Fibroblast of skin of left quadriceps (primary cell): ENCODE measurements at places on chromosomes 2 and 18.
A peak's percentile ranks its signal among the peaks of the same experiment; 100 is the strongest.

DNA sequence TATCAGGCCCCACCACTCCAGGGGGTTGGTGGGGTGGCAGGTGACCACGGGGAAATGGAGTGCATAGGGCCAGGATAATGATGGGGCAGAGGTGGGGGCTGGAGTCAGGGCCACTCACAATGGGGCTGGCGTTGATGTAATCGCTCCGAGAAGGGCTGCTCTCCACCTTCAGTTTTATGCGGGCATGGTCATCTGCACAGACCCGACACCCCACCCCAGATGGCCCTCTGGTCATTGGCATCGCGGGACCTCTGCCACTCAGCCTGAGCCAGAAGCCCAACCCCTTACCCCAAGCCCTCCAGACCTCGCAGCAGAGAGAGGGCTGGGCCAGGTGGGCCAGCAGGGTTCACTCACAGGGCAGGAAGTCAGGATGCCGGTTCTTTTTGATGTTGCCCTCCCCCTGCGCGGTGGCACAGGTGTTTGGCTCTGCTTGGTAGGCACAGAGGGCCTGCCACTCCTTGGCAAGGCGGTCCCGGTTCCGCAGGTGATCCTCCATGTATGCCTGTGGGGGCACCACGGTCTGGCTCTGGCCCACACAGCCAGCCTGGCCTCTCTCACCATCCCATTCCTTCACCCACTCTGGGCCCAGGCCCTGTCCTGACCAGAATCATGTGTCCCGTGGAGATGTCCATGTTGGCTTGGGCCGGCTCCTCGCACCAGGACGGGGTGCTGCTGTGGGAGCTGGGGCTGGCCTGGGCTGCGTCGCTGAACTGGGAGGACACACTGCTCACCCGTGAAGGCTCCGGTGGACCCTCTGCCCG, 12.4 kb downstream of the PTPRN start:
- DNase-seq, result no peak

DNA sequence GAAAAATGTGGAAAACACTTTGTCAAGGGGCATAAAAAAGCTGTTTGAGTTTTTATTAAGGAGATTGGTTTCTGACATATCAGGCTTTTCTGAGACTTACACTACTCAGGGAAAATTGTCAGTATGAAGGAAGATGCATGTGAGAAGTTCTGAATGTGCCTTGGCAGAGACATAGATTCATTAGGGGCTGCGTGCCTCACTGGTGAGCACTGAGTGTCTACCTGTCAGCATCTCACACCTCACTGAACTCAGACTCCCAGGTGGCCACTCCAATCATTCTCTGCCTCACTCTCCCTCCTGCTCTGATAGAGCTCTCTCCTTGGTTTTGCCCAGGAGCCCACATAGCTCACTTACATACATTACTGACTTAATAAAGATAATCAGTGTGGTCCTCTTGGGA, 372.6 kb downstream of the LRRTM4 start:
- no peak for DNase-seq

GRCh38 chr2:15971351-15971750, 31.0 kb downstream of the MYCN start:
- no peak for DNase-seq

DNA sequence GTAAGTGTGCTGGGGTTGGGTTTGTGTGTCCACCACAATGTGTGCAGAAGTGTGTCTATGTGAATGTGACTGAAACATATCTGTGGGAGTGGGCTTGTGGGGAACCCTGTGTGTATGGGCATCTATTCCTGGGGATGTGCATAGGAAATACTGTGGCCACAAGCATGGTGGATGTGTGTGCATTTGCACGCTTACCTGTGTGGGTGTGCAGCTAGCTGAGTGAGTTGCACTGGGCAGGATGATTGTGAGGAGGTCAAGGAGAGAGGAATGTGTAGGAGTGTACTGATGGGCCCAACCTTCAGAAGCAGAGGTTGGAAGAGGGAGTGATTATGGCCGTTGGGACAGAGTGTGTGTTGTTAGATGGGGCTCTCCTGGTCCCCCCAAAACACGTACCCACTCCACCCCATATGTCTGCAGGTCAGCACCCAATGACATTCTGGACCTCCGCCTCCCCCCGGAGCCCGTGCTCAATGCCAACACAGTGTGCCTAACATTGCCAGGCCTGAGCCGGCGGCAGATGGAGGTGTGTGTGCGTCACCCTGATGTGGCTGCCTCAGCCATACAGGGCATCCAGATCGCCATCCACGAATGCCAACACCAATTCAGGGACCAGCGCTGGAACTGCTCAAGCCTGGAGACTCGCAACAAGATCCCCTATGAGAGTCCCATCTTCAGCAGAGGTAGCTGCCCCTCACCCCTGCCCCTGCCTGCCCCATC, 1.2 kb downstream of the WNT10A start:
- no peak for DNase-seq

- no peak for DNase-seq
These were observed 349.2 kb downstream of the INSIG2 start for GRCh38 chr2:118437501-118437900.

DNA sequence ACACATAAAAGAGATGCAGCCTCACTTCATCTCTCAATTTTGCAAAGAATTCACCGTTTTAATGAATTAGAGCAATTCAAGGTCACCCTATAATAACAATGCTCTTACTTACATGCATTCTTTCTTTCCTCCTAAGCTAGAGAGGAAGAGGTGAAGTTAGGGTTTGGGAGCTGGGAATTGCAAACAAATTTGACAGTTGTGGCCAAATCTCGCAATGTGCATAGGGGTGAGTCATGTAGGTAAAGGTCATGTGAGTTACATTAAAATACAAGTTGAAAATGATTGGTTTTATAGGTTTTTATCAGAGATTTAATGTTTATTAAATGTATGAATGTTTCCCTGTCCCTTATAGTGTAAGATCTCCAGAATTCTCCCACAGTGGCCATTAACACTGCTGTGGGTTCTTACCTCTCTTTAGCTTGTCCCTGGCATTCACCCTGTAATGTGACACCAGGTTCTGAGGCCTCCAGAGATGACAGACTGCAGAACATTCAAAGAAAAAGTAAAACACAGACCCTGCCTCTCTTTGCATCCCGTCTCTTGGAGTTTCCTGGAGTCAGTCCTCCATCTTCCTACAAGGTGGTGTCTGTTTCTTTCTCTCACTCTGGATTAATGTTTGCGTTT, 53.7 kb upstream of the LGALSL start:
- no peak for DNase-seq

DNA sequence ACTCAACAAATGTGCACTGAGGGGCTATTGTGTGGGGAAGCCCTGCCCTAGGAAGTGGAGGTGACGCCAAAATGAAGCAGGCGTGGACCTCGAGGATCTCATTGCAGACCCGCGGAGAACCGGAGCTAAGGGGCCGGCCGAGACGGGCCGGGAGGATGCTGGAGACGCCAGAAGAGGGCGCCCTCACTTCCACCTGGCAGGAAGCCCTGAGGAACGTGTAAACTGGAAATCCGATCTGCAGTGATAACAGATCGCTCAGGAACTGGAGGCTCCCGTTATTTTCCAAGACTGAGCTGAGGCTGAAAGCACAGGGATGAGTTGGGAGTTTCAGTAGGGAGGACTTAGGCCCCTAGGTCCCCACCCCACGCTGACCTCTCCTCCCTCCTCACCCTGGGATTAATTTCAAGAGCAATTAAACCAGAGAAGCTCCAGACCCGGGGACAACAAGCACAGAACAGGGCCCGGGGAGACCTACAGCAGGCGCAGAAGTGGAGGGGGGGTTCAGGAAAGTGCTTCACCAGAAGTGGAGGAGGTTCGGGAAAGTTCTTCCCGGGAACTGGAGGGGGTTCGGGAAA, 7.7 kb upstream of the COL6A3 start:
- DNase-seq, result peak; percentile 70

- no peak for DNase-seq
These were observed 126.6 kb downstream of the ARHGEF4 start for GRCh38 chr2:130963196-130963848.
